GM20000 (cell line): ENCODE measurements at places on chromosomes 12 and 14.

DNA sequence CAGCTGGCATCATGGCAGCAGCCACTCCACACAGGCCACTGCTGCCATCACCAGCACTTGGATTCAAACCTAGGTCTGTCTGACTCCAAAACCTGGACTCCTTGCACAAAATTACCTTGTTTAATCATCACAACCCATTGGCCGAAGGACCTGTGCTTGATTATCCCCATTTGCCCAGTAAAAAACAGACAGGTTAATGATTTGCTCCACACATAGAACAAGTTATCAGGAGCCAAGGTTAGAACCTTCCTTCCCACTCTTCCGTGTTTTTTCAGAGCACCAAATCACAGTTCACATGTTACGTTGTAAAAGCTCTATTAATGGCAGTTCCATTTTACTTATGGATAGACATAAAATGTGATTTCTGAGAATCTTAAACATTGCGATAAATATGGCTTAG lies 23.5 kb upstream of the CPM start:
- no peak for DNase-seq

DNA sequence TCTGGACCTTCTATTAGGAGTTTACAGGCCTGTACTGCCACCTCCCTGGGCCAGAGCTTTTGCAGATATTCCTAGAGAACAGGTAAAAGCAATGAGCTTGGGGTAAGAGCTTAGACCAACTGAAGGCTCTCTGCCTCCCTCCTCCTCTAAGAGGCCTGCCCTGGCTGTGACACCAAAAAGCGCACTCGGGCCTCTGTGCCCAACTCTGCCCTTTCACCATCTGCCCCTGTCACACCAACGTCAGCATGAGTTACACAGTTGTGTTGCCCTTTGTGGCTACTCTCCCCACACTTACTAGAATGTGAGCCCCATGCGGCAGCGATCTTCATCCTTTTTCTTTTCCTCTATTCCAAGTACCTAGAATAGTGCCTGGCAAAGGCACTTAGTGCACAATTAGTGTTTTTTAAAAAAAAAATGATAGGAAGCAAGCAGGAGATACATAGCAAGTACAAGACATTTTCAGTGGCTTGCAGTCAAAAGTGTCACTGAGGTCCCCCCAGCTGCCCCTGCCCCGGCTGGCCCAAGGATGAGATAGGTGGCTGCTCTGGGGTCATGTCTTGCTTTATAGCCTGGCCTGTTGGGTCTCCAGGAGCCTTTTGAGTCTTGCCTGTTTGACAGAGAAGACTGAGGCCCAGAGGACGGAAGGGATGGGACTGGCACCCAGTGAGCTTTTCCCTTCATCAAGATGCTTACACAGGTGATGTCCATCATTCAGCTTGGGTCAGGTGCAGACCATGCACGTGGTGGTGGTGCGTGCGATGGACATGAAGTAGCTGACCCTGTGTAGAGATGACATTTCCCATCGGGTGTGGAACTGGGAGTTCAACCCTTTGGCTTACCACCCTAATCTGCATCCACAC lies 12.5 kb downstream of the CKB start:
- peak; percentile 3 for DNase-seq

DNA sequence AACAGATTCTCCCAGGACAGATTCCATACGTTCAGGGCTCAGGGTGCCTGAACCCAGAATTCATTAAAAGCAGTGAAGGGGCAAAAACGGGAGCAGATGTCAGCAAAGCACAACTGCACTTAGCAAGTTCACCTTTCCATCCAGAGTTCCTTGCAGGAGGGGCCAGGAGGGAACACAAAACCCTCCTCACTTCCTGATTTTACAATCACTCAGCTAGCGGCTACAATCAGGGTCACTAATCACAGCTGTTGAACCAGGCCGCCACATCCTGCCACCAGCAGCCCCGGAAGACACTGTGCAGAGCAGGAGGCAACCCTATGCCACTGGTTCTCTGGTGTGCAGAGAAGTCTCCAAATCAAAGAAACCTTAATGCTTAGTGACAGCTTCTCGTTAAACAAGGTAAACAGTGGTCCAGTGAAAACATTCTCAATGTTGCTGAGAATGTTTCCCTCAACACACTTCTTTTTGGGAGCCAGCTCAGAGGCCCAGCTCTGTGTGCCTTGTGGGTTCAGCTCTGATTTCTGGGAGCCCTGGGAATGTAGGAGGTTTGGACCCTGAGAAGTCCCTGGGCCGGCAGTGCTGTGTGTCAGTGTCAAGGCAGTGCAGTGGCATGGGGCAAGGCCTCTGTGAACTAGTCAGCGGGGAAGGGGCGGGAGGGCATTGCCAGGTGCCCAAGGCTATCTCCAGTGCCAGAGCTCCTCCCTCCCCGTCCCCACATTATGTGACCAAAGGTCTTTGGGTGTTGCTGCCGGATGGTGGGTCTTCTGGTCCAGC lies 54.5 kb downstream of the VCPKMT start:
- peak; percentile 78 for DNase-seq

DNA sequence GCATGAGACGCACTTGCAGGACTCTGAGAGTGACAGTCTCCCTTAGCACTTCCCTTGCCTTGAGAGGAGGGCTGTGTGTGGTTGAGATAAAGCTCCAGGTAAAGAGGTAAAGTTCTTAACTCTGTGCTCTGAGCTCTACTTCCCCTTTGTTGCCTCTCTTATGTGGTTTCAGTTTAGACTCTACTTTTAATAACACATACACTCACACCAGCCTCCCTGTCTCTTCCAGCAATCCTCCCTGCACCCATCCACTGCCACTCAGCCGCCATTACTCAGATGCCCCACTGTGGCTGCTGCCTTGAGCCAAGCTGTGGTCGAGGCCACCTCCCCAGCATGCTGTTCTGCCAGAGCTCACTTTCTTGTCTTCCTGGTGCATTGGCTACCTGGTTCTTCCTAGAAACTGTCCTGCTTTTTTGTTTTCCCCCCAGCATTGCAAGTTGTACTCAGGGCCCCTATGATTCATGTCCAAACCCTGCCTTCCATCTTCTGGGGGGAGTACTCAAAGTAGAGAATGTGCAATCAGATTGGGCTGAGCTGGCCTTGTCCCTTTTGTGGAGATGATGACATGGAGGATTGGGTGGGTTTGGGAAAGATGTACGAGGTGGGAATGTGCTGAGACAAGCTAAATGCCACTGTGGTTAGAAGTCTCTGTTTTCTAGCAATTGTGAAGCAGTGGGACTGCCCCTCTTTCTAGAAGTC lies 115.5 kb upstream of the PARP11 start:
- peak; percentile 64 for DNase-seq

- DNase-seq = no peak
Observed at GRCh38 chr14:104374718-104375080, 204.9 kb upstream of the C14orf180 start.

DNA sequence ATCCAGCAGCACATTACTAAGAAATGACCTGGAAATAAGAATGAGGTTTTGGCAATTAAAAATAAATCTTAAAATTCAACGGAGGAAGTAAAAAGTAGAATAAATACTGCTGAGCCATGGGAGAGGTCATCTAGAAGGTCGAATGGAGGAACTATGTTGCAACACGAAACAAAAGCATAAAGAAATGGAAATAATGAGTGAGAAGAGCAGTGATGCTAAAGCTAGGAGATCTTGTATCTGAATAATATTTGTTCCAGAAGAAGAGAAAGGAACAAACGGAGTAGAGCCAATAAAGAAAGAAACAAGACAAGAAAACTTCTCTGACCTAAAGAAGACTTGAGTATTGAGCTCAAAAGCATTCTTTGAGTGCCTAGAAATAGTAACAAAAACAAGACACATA lies 6.6 kb upstream of the KRT7 start:
- DNase-seq = no peak

GRCh38 chr14:69430306-69430939 lies 31.9 kb downstream of the SLC39A9 start:
- DNase-seq = no peak

GRCh38 chr12:117530796-117531195 lies 169.4 kb upstream of the NOS1 start:
- DNase-seq = no peak

DNA sequence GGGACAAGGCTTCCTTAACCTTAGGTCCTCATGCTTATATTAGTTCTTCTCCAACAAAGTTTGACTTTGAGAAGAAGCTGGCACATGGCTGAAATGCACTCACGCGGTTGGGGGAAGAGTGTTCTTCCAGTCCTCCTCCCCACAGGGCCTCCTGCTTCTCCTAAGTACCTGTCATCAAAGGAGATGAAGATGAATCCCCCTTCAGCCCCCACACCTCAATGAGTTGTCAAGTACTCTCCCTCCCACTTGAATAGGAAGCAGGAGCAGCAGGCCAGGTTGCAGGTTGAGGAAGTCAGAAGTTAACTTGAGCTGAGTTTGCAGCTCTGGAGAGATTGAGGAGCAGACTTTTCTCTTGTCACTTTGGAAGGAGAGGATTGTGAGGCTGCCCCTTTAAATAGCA lies 2.9 kb upstream of the PDE1B start:
- no peak for DNase-seq

GRCh38 chr12:24600551-24600950 lies 348.4 kb downstream of the BCAT1 start:
- no peak for DNase-seq

GRCh38 chr14:42002141-42002540 lies 395.5 kb downstream of the LRFN5 start:
- DNase-seq = no peak

- DNase-seq = peak; percentile 29
Observed at GRCh38 chr12:82627799-82628198, 58.9 kb upstream of the TMTC2 start.
